ENCODE measurements at places on chromosomes 4 and X.

DNA sequence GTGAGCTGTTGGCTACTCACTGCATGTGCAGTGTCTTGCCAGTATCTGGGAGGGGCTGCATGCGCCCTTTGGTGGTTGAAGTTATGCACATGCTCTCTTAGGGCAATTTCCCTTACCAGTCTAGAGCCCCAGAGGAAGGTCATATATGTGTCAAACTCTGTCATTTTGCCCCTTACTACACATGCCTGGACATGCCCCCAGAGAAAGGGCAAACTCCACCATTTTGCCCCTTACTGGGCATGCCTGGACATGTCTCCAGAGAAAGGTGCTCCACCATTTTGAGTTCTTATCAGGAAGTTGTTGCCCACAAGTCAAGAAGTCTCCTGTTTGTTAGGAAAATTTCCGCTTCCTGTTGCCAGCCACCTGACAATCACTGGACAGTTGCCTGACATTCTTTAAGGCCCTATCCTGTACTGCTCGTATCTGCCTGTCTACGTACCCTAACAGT, 56.4 kb upstream of the PLAC8 start:
- no peaks in the 10 kb centered on the region for H3K36me3 ChIP-seq
- H3K27ac ChIP-seq: no peak overlapping the region
- H3K4me3 ChIP-seq: no peak overlapping the region
- no peaks in the 10 kb centered on the region for H3K4me1 ChIP-seq

DNA sequence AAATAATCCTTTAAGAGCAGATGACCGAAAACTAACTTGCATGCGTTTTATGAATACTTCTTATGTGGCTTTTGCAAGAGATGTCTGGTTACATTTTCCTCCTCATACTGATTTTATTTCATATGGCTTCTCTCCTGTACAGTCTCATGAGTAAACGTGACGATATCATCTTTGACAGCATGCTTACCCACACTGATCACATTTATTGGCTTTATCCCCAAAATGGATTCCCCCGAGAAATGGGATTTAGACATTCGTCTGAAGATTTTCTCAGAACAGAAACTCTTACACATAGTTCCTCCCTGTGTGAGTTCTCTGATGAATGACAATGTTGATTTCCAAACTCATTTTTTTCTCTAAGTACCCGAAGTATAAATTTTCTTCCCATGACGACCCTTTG, 939.7 kb upstream of the LCORL start:
- H3K4me1 ChIP-seq: no peaks in the 10 kb centered on the region
- no peaks in the 10 kb centered on the region for H3K36me3 ChIP-seq
- H3K27me3 ChIP-seq: no peaks in the 10 kb centered on the region
- H3K27ac ChIP-seq: no peak overlapping the region
- H3K4me3 ChIP-seq: no peak overlapping the region
- no peak for DNase-seq

DNA sequence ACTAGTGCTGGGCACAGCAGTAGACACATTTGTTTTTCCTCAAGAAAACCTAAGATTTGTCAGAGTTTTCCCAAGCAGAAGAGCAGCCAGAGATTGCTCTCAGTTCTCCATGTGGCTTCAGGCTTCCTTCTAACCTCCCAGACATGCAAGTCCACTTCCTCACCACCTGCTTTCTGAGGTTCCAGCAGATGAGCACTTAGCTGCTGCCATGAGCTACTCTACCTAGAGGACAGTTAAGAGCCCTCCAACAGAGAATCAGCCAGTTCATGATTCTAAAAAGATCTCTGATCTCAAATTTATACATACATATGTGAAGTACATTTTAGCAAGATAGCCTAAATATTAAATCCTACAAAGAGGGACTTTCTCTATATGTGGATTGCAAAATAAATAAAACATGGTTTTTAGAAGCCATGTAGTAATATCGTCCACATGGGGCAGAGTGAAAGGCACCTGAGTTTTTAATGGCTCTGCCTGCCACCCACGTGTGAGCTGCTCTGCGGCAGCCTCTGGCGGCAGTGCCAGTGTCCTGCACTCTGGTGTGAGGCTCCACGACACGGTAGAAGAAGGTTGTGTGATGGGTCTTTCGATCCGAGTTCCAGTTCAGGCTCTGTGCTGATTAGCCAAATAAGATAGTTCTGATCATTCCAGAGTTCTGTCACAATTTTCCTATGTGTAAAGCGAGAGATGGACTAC, 10.3 kb downstream of the CYP4V2 start:
- H3K4me1 ChIP-seq: no peaks in the 10 kb centered on the region
- no peaks in the 10 kb centered on the region for H3K27me3 ChIP-seq
- H3K36me3 ChIP-seq: no peaks in the 10 kb centered on the region
- H3K4me3 ChIP-seq: no peak overlapping the region
- peak; percentile 54 for DNase-seq

GRCh38 chr4:139575072-139575471, 19.1 kb upstream of the SETD7 start:
- peaks cover 6% of the 10 kb centered on the region for H3K4me1 ChIP-seq
- H3K4me3 ChIP-seq: no peak overlapping the region
- no peak for DNase-seq
- H3K27ac ChIP-seq: no peak overlapping the region
- no peaks in the 10 kb centered on the region for H3K27me3 ChIP-seq
- H3K36me3 ChIP-seq: no peaks in the 10 kb centered on the region

- no peaks in the 10 kb centered on the region for H3K36me3 ChIP-seq
- no peaks in the 10 kb centered on the region for H3K27me3 ChIP-seq
- H3K4me1 ChIP-seq: no peaks in the 10 kb centered on the region
- H3K4me3 ChIP-seq: no peak overlapping the region
These were observed 913.9 kb downstream of the FSTL5 start for GRCh38 chr4:161249779-161250440.

DNA sequence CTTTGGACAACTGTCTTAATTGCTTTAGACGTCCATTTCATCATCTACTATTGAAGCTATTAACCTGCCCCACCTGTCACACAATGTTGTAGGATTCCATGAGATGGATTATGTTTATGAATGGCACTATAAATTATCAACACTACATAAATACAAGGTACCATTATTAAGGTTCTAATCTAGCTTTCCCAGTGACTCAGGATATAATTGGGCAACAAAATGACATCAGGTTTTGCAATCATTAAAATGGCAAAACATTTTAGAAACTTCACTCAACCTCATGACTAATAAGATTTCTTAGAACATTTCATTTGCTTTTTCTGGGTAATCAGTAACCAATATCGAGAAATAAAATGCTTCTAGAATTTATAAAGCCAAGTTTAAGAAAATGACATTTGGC, 9.2 kb downstream of the HOPX start:
- H3K4me1 ChIP-seq: no peaks in the 10 kb centered on the region
- no peaks in the 10 kb centered on the region for H3K27me3 ChIP-seq
- H3K36me3 ChIP-seq: no peaks in the 10 kb centered on the region

- no peaks in the 10 kb centered on the region for H3K36me3 ChIP-seq
- H3K4me3 ChIP-seq: no peak overlapping the region
- H3K27ac ChIP-seq: no peak overlapping the region
- H3K4me1 ChIP-seq: no peaks in the 10 kb centered on the region
These were observed 34.8 kb downstream of the PHOX2B start for GRCh38 chr4:41713768-41714167.

GRCh38 chr4:150382028-150382427, 199.9 kb upstream of the MAB21L2 start:
- H3K27ac ChIP-seq: no peak overlapping the region
- no peak for DNase-seq
- H3K4me3 ChIP-seq: no peak overlapping the region

DNA sequence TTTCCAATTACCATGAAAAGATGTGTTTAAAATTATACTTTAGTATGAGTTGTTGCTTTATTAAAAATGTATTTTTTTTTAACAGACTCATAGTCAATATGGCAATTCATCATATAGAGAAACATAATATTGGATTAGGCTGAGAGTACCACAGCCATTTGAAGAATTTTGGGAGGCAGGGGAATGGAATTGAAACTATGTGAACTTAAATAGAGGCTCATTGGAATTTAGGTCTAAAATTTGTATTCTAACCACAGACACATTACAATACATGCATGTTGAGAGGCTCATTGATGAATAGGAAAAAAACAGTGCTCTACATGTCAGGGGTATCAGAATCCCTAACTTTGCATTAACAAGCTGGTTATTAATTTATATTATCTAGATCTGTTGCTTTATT, 269.6 kb downstream of the DKK2 start:
- H3K27ac ChIP-seq: no peak overlapping the region
- DNase-seq: no peak
- peaks cover 11% of the 10 kb centered on the region for H3K4me1 ChIP-seq
- no peaks in the 10 kb centered on the region for H3K27me3 ChIP-seq
- no peaks in the 10 kb centered on the region for H3K36me3 ChIP-seq

GRCh38 chr4:24973404-24973746, 57.4 kb downstream of the LGI2 start:
- no peak overlapping the region for H3K4me3 ChIP-seq
- no peaks in the 10 kb centered on the region for H3K27me3 ChIP-seq
- no peak overlapping the region for H3K27ac ChIP-seq
